ENCODE measurements at places on chromosomes 12 and 14.

GRCh38 chr14:23115039-23115731 lies 3.9 kb downstream of the CEBPE start:
- DNase-seq: no peak

DNA sequence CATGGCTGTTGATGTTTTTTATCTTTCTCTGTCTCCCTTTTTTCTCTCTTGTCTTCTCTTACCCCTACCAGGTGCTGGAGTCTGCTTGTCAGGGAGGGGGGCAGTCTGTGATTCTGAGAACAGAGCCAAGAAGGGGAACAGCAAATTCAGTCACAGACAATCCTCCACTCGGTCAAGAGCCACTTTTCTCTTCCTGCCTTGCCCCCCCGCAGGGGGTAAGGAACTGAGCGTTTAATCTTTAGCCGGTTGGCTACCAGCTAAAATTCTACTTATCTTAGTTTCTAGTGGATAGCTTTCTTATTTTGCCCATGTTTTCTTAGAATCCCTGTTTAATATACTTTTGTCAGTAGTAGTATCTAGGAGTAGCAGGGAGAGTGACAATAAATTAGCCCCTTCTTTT lies 1.9 kb downstream of the RIMKLB start:
- no peak for DNase-seq

DNA sequence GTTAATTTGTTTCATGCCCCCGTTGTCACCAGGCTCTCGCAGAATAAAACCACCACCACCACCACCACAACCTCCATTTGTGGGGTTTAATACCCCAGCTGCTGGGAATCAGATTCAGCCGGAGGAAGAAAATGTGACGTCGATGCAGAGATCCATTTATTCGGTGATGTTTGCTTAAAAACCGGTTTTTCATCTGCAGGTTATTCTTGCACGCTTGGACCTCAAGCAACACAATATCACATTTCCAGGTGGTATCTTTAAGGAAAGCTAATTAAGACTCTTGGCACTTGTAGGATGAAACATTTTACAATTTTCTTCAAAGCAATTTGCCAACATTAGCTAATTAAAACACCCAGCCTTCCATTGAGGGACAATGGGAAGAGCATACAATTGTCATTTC lies 39.8 kb downstream of the SPRING1 start:
- no peak for DNase-seq

GRCh38 chr14:58562141-58562540 lies 75.6 kb upstream of the DACT1 start:
- DNase-seq: no peak

- DNase-seq: no peak
These were observed 105.8 kb downstream of the SAMD4A start for GRCh38 chr14:54672688-54673087.

DNA sequence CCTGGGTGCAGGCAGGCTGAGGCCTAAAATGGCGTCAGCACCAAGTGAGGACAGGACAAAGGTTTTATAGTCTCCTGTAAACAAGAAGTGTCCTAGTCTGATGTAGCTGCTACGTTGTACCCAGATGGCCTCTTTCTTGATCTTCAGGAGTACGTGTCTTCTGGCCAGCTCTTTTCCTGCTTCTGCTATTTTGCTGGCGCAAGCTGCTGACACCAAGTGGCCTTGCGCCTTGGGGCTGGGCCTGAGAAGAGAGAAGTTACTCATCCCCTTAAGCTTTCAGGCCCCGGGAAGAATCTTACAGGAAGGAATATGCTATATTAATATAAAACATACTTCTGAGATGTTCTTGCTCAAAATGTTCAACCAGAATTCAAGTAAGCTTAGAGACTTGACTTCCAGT lies 605.2 kb downstream of the GALC start:
- no peak for DNase-seq

DNA sequence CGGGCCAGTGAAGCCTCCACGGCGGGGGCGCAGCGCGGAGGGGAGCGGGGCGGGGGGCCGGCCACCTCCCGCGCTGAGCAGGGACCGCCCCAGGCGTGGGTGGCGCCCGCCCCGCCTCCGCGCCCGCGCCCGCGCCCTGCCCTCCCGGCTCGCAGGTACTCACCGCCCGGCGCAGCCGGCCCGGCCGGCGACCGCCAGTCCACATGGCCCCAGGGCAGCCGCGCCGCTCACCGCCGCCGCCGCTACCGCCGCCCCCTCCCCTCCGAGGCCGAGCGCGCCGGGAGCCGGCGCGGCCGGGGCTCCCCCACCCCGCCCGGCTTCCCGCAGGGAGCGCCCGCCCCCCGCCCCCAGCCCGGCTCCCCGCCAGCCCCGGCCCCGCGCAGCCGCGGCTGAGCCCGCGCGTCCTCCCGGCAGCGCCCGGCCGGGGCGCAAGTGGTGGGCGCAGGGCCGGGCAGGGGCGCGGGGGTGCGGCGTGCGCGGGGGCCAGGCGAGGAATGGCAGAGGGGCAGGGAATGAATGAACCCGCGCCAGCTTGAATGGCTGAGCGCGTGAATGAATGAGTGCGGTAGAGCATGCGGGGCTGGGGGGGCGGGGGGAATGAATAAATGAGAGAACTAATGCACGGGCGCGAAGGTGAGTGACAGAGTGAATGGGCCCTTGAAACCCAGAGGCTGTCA lies at the start of gene BEGAIN:
Gene BEGAIN (minus strand): TSS at position 332 of the 677 bp plus-strand sequence. CDS start 127 bp downstream, at position 205.
- no peak for DNase-seq

GRCh38 chr14:21749306-21749868 lies 75.8 kb upstream of the OR4E1 start:
- no peak for DNase-seq

DNA sequence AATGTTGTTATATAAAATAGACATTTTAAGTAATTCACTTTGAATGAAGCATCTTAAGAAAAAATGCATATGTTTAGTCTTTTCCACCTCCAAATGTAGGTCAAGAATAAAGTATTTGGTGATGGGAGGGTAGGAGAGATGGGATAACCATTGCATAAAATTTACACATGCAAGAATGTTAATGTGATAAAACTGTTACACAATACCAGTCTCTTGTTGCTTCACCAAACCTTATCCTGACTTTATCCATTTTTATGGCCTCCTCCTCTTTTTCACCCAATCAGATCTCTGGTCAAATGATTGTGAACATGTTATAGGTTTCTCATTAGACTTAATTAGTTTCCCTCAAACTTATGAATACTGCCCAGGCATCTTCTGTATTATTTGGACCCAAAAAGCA lies 994.5 kb upstream of the FLRT2 start:
- DNase-seq: no peak

- DNase-seq: no peak
These were observed 43.9 kb upstream of the ACTN1 start for GRCh38 chr14:69023035-69023434.

DNA sequence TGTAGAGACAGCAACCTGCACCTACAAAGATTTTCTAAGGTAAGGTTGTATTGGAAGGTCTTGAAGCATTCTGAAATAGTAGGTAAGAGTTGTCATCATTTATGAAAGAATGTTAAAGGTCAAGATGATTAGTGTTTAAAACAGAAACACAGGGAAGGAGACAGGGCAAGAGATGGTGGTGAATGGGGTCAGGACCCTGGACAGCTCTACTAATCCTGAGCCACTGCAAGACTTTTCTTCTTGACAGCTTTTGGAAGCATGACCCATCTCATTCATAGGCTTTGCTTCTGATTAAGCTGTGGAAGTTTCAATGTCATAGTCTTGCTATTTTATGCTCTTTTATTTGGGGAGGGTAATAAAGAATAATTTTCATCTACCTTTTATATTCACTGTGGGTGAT lies 75.5 kb upstream of the CAND1 start:
- no peak for DNase-seq

- DNase-seq: no peak
These were observed 16.1 kb upstream of the CRIP2 start for GRCh38 chr14:105458571-105458970.

GRCh38 chr12:5588176-5588575 lies 156.3 kb downstream of the NTF3 start:
- no peak for DNase-seq

DNA sequence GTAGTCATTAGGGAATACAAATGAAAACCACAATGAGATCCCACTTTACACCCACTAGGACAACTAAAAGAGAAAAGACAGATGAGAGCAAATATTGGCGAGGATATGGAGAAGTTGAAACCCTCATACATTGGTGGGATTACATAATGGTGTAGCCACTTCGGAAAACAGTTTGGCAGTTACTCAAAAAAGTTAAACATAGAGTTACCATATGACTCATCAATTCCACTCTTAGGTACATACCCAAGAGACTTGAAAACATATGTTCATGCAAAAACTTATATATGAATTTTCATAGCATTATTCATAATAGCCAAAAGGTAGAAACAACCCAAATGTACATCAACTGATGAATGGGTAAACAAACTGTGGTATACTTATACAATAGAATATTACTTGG lies 27.1 kb downstream of the ALDH1L2 start:
- DNase-seq: no peak

GRCh38 chr14:77375973-77376770 lies 722 bp downstream of the TMED8 start:
- peak; percentile 4 for DNase-seq

DNA sequence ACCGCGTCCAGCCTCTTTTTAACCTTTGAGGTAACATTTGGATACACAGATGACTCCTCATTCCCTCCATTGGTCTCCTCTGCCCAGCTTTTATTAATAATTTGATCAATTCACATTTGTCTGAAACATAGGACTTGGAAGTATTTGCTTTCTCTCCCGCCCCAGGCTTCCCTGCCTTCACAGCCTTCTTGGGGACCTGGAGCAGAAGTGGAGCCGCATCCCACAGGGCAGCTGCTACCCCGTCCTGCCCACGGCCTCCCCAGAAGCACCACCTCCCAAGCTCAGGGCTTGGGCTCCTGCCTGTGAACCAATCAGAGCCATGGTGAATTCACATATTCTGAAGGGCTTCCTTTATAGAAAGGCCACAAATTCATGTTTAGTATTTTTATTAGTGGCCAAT lies 97.6 kb downstream of the PIWIL1 start:
- DNase-seq: no peak

DNA sequence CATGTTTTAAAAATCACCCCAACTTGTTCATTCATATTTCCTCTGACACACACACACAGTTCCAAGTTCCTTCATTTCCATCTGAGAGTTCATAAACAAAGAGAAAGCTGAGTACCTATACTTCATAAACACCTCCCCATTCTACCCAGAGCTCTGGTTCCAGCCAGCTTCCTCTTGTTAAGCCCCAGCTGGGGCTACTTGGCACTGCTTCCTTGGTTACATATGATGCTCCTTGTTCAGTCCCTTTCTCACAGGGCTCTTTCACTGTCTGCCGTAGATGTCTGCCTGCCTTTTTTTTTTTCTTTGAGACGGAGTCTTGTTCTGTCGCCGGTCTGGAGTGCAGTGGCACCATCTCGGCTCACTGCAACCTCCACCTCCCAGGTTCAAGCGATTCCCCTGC lies 77.5 kb downstream of the COX16 start:
- DNase-seq: no peak

DNA sequence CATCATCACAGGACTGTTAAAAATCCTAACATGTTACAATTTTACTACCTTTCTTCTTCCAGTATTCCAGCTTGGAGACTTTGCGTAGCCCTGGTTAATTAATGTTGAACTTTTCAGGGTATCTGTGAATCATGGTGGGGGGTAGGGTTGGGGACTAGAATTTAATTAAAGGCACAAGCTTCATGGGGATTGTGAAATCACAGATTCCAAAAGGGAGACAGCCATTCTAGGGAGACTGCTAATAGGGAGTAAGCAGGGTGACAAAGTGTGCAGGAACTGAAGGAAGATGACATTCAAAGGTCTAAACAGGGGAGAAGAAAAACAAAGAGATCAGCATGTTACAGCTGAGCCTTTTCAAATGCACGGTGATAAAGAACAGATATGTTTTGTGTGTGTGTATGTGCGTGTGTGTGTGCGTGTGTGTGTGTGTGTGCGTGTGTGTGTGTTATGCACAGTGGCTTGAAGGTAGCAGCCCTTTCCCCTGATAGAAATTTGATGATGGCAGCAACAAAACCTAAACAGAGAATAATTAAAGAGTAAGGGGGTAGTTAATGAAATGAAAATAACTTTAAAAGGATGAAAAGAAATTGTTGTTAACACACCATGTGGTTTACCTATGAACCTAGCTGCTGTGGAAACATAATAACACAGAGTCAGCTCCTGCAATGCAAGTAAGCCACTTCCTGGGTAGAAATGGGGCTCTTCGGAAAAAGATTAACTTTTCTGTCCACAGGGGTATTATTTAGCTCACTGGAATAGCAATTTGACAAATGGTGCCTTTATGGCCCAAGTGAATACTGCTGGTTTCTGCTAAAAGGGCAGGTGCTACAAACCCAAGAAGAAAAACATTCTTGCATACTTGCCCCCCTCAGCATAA lies 581.7 kb downstream of the DIO2 start:
- DNase-seq: no peak

- DNase-seq: no peak
These were observed 34.4 kb downstream of the PSEN1 start for GRCh38 chr14:73170686-73171085.

DNA sequence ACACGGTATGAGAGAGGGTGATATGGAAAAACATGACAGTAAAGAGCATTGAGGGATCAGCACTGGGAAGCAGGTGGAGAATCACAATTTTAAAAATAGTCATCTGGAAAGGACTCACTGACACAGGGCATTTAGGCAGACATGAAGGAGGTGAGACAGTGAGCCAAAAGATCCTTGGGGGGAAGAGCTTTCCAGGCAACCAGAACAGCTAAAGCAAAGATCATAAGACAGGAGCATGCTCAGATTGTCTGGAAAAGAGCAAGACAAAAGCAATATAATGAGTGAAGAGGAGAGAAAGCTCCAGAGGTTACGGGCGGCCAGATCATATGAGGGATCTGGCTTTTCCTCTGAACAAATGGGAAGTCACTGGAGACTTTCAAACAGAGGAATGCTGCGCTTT lies 63.9 kb downstream of the DENND5B start:
- no peak for DNase-seq

GRCh38 chr14:33573301-33573880 lies 377.5 kb downstream of the EGLN3 start:
- DNase-seq: no peak

DNA sequence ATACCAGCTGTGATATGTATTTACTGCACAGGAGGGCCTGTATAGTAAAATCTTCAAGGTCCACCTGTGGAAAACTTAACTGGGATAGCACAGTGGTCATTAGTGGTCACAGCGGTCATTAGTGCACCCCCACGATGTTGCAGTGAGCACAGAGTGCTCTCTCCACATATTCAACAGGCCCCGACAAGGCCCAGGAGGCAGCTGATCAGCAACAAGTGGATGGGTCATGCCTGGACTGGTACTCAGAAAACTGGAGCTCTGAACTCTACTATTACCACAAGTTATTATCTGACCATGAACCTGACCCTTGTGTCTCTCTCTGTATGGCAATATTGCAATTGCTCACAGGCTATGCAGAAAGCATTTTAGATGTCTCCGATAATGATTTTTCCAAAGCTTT lies 129.5 kb downstream of the SLC35F4 start:
- DNase-seq: no peak

Measured in stimulated activated CD8-positive, alpha-beta memory T cell treated with anti-CD3 and anti-CD28 coated beads, Interleukin-12 subunit alpha, Interleukin-12 subunit beta, amount 100 ng/mL, for 1 hour (primary cell).